Right forelimb (tissue), 1 donor: ENCODE measurements at places on chromosomes 1 and 21.

DNA sequence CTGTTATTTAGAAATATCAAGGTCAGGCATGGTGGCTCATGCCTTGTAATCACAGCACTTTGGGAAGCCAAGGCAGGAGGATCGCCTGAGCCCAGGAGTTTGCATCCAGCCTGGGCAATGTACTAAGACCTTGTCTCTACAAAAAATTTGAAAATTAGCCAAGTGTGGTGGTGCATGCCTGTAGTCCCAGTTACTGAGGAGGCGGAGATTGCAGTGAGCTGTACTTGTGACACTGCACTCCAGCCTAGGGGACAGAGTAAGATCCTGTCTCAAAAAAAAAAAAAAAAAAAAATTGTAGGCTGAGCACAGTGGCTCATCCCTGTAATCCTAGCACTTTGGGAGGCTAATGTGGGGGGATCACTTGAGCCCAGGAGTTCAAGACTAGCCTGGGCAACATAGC, 45.3 kb downstream of the PIK3CD start:
- DNase-seq = no peak

DNA sequence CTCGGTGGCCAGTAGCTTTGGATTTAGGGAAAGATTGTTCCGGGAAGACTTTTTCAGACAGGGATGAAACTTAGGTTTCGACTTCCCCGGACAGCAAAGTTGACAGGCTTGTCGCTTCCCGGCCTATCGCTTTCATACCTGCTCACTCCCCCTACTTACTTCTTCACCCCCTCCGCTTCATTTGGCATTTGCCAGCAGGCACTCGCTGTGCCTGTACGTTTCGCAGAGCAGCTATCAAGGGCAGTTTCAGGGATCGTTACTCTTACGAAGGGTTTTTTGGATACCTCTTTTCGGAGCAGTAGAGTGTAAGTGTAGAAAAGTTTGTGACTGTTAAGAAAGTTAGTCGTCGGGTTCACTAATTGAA, 393 bp downstream of the BLZF1 start:
- peak; percentile 65 for DNase-seq

- no peak for DNase-seq
Observed at GRCh38 chr1:96515430-96515829, 206.2 kb upstream of the PTBP2 start.

- no peak for DNase-seq
Observed at GRCh38 chr21:32312976-32313375, 14.3 kb downstream of the MRAP start.

DNA sequence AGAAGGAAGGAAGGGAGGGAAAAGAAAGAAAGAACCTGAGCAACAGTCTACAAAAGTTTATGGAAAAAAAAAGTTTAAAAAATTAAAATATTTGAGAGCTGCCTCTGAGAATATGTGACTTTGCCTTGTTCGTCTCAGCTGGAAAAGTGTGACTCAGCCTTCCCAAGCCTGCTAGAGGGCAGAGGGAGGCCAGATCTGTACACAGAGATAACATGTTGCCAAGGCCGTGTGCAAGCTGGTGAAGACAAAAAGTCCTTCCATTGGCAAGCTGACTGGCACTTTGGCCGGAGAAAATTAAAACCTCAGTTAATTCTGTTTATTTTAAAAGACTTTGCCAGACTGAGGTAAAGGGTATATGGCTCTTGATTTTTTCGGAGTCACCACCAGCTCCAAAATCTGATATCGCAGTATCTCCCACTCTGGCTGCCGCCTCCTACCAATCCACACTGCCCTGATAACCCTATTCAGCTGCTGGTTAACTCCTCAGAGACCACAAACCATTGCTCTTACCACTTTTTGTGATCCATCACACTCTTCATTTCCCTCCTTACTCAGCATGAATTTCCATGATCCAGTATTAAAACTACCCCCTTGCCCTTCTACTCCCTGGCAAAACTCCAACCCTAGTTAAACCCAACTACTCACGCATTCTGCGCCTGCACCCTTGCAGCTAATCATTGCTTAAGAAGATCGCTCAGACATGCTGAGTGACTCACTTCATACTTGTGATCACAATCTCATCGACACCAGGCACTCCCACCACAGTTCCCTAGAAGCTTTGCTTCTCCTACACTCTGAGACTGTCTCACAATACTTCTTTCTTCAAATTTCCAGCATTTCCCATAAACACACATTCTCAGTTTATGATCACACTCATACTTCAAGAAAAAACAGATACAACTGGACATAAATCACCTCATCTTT, 5.7 kb upstream of the PPP1R15B start:
- DNase-seq = no peak

- DNase-seq = peak; percentile 69
Observed at GRCh38 chr1:117708323-117709248, 102.7 kb downstream of the TENT5C start.

DNA sequence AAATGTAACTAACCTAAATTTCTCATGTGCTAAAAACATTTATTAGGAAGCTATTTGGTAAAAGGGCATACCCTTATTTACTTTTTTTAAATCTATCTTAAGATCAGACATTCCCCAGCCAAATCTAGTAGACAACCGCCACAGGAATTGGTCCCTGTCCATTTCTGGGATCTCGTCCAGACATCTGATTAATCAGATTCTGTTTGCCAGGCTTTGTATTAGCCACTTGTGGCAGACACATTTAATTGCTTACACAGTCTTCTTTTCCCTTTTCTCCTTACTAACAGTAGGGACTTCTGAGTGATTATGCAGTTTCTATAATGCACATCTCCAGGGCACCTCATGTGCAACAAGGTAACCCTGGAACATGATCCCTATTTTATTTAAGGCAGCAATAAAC, 449.0 kb upstream of the RGS18 start:
- DNase-seq = no peak

DNA sequence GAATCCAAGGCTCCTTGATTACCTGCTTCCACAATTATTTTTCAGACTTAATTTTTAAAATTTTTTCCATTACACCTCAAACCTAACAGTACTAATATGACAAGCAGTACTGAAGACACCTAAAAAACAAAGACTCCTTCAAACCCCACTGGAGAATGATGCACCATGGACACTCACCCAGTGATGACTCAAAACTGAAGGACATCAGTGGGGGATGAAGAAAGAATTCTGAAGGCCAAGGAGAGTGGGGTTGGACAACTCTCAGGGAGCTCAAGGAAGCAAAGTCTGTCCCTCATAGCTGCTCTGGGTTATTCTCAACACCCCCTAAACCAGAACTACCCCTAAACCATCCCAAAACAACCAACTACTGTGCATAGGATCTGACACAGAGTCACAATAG, 2.4 kb upstream of the ARHGAP29 start:
- DNase-seq = no peak

- no peak for DNase-seq
Observed at GRCh38 chr1:44939061-44939460, 47.3 kb downstream of the EIF2B3 start.

- DNase-seq = no peak
Observed at GRCh38 chr1:160978510-160978927, 23.9 kb upstream of the ITLN2 start.

DNA sequence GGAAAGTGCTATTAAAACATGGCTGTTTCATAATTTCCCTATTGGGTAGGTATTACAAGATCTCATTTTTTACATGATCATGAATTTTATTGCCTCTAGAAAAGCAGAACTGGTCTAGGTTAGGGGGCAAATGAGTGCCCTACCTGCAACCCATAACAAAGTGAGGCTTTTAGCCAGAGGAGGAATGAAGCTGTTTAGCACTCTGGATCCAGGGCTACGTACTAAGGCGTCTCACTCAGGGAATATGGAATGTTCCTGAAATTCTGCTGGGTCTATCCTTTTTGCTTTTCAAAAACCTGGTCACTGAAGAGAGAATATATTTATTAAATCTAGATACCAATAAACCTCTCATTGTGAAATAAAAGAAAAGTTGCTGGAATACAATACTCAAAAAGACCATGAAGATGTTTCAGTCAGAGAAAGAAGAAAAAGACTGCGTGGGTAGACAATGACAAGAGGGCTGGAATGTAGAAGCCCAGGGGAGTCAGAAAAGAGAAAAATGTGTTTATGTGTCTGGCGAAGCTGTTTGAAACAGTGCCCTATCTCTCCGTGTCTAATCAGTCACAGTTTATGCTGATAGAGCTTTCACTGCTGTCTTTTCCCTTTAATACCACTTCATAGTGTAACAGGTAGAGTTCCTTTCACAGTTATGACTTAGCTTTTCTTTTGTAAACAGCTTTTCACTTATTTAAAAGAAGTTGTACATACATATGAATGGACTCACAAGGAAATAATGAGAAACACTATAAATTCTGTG, 25.0 kb upstream of the SYDE2 start:
- DNase-seq = no peak

DNA sequence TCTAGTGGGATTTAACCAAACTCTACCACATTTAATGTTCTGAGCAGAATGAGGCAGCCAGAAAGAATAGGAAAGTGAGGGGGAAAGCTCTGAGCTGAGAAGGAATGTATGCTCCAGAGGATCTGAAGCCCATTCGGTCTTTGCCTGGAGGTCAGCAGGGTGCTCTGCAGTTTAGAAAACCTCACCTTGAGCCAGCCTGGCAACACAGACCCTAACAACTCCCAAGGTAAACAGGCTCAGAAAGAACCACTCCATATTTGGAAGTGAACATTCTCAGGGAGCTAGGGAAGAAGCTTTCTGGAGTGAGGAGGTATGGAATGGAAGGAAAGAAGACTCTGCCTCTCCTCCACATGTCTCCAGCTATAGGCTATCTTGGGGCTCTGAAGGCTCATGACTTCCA, 398.8 kb downstream of the SEC16B start:
- no peak for DNase-seq

GRCh38 chr1:36328713-36329112, 5.3 kb upstream of the EVA1B start:
- no peak for DNase-seq

DNA sequence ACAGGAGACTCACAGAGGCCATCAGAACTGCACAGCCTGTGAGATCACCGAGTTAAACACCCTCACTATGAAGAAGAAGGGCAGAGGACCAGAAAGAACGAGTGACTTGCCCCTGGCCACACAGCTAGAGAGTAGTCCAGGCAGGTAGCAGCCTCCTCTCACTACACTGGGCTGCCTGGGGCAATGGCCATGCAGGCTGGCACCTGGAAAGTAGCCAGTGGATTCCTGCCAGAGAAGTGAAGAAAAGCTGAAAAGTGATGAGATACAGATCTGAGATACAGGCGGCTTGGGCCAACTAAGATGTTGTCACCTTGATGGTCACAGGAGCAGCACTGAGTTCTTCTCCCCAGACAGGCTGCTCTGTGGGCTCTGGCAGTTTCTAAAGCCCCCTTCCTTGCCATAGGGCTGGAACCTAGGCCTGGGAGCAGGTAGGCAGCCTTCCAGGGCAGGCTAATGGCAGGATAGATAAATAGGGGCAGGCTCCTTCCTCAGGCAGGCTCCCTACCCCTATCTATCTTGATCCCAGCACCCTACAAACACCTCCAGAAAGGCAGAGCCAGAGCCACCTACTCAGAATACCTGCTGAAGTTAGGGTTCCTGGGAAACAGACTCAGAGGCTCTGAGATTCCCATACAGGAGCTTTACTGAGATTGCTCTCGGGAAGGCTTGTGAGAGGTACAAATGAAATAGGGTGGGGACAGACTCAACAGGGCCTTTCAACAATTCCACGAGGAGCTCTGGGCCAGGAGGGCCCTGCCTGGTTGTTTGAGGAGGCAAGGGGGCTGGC, 106.3 kb downstream of the BEND5 start:
- DNase-seq = no peak

DNA sequence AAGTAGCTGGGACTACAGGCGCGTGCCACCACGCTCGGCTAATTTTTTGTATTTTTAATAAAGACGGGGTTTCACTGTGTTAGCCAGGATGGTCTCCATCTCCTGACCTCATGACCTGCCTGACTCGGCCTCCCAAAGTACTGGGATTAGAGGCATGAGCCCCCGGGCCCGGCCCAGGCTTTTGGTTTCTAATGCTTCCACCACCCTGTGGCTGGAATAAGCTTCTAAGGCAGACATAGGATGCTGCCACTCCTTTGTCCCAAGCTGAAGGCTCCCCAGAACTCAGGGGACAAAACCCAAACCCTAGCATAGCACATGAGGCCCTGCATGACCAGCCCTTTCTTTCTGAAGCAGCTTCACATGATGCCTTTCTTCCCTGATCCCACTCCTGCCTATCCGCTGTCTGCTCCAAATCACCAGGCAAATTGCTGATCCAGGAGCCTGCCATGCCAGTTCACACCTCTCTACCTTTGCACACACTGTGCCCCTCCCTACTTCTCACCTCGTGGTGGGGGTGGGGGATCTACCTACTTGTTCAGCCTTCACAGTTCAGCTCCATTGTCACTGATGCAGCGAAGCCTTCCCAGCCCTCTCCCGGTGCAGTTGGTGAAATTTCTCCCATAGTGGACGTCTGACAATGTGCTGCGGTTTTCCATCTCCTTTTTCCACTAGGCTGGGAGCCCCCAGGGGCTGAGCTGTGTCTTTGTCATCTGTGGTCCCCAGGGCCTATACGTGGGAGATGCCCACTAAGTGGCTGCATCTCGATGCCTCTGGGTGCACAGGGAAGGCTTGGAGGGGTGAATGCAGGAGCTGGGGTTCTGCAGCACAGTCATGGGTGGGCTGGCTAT, 6.9 kb downstream of the PTPRU start:
- DNase-seq = no peak

DNA sequence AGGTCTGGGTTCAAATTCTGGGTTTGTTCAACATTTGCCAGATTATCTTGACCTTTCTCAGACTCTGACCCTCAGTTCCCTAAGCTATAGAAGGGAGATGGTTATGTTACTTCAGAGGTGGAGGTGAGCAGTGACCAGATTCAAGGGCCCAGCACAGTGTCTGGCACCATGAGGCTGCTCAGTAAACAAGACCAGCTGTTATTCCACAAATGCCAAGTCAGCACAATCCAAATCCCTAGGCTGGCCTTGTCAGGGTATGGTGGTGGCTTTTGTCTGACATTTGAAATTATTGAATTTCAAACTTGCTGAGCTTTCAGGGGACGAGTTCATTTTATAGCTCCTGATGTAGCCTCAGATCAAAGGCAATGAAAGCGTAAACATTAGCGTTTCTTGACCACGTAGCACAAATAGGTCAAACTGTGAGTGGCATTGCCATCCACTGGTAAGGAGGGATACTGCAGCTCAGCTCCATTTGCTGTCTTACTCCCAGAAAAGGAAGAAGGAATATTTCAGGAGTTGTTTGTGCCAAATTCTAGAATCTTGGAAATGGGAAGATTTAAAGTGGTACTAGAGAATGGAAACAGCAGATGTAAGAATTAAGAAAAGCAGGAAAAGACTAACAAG, 94.3 kb upstream of the EDN2 start:
- DNase-seq = no peak

- DNase-seq = no peak
Observed at GRCh38 chr1:54716299-54717047, 812 bp downstream of the TTC4 start.

GRCh38 chr1:20010016-20010415, 30.6 kb upstream of the PLA2G2A start:
- no peak for DNase-seq

GRCh38 chr21:32055305-32055704, 182.5 kb downstream of the HUNK start:
- DNase-seq = no peak

- DNase-seq = no peak
Observed at GRCh38 chr1:229859026-229859425, 208.0 kb upstream of the GALNT2 start.

GRCh38 chr1:212158912-212159796, 123.6 kb downstream of the DTL start:
- no peak for DNase-seq

GRCh38 chr1:237542525-237543418, 347.9 kb downstream of the ZP4 start:
- DNase-seq = no peak
